PC-9 (cell line): ENCODE measurements at places on chromosomes 13 and 19. TPM values are rescaled to one million over a fixed set of nuclear protein-coding genes. Genes with fewer than 3 reads are reported as not detected.

GRCh38 chr13:66790861-66791260 lies 439.3 kb downstream of the PCDH9 start:
- DNase-seq = no peak

The SPRYD7 gene
- 5.3 and 6.4 TPM in 2 replicates for total RNA-seq

- no peak for DNase-seq
Observed at GRCh38 chr19:46404753-46405468, 8.5 kb downstream of the CCDC8 start.

DNA sequence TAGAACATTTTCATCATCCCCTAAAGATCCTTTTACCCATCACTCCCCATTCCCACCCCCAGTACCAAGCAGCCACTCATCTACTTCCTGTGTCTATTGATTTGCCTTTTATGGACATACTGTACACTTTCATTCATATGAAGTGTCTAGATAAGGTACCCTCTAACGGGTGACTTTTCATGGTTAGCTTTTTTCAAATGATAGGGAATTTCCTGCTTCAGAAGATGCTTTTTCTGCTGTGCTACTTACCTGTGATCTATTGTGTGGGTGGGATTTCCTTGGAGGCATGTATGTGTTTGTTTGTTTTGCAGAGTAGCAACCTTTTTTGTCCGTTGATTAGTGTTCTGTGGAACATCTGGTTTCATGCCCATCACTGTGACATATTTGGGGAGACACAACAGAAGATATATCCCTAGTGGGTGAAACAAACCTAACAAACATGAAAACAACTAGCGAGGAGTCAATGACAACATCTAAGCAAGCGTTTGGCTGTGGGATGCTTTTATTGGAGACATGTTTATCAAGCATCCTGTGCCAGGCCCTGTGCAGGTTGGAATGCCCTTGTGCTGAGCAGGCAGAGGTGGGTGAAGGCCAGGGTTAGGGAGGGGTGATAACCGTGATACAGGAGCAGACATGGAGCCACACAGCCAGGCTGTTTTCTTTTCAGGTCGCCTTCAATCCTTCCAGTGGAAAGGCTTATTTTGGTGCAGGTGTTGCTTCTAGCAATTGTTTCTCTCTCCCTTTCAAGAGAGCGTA lies 17.6 kb downstream of the SPINT2 start:
- no peak for DNase-seq

The PCDH9 gene
- total RNA-seq = 0.37 and 0.55 TPM in 2 replicates

The CAMSAP3 gene
- total RNA-seq = 25.9 and 27.8 TPM in 2 replicates

DNA sequence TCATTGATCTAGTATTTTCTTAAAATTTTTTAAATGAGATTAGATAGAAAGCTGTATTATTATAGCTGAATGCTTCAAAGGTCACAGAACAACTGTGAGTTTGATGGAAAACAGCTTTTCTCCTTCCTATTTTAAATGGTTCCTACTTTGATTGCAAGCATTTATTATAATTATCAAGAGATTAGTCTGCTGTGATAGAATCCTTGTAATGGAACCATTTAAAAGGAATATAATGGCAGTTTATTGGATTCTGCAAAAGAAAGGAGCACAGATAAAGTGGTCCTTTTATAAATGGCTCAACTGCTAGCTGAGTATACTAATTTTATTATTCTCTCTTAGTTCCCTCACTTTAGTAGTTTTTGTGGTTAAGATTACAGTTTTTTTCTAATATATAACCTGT lies 87.0 kb downstream of the MAB21L1 start:
- DNase-seq = no peak

- peak; percentile 95 for DNase-seq
Observed at GRCh38 chr13:95714142-95714832, 37.3 kb downstream of the DNAJC3 start.

GRCh38 chr13:50549221-50549942 lies 294.1 kb downstream of the DLEU7 start:
- no peak for DNase-seq

GRCh38 chr13:99812625-99813024 lies 158.9 kb downstream of the ZIC5 start:
- peak; percentile 48 for DNase-seq

DNA sequence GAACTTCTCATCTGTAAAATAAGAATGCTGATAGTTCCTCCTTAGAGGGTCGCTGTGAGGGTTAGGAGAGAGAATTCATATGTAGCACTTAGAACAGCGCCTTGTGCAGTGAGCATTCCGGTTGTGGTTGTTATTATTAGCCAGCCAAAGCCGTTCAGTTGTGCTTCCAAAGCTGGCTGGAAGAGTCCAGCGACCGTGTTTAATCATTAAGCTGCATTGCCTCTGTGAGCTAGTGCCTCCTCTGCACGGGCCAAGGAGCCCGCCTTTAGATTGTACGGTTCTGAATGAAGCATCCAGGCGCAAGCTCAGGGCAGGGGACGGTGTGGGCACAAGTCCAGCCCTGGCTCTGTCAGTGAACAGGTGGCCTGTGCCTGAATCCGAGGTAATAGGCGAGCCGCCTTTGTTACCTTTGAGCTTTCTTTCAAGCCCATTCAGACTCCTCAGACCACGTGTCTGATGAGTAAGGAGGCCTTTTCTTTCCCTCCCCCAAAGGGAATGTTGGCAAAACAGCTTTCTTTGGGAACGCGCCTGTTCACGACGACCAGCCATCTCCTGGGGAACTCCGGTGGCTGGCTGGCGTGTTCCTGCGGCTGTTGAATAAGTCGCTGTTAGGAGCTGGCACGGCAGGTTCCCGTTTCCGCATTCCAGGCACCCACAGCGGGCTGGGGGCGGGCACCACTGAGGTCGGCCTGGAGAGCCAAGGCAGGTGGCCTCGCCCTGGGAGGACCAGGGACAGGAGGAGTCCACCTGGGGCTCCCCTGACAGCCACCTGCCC lies 25.1 kb downstream of the SIPA1L3 start:
- peak; percentile 92 for DNase-seq

The ZNF331 gene
- total RNA-seq = 39.2 and 51.6 TPM in 2 replicates

- no peak for DNase-seq
Observed at GRCh38 chr13:42153199-42154113, 105.0 kb downstream of the DGKH start.

- DNase-seq = no peak
Observed at GRCh38 chr19:3554254-3555083, 2.9 kb downstream of the MFSD12 start.

The GJB6 gene
- total RNA-seq = not detected in 2 replicates

DNA sequence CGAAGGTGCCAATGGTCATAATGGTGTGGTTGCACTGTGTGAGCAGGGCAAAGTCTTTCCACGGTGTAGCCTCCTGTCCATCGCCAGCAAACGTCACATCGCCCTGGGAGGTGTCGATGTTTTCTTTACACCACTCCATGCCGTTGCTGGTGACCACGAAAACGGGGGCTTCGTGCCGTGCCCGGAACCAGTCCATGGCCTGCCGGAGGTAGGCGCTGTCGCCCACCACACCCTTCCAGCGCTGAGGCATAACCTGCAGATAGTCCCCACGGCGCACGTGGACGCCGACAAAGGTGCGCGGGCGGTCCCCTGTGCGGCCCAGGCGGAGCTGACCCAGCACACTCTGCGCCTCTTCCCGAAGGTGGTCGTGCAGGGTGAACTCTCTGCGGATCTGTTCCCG lies 2.1 kb downstream of the FUT1 start:
- DNase-seq = no peak

GRCh38 chr19:660793-661426 lies 2.1 kb downstream of the RNF126 start:
- DNase-seq = no peak

- no peak for DNase-seq
Observed at GRCh38 chr19:47209319-47210179, 21.4 kb downstream of the BBC3 start.

The PLVAP gene
- total RNA-seq = not detected in 2 replicates
